ENCODE measurements at places on chromosomes 2 and 18.
A peak's percentile ranks its signal among the peaks of the same experiment; 100 is the strongest.

DNA sequence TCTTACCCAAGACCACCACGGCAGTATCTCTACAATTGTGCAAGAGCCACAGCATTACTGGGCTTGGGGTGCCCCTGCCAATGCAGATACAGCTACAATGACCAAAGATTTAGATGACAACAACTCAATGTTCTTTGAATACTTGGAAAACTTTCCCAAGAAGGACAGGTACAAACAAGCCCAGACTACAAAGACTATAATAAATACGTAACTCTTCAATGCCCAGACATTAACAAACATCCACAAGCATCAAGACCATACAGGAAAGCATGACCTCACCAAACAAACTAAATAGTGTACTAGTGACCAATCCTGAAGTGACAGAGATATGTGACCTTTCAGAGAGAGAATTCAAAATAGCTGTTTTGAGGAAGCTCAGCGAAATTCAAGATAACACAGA lies 62.8 kb downstream of the ICA1L start:
- DNase-seq = no peak

- no peak for DNase-seq
Observed at GRCh38 chr2:128643221-128644065, 324.8 kb upstream of the HS6ST1 start.

DNA sequence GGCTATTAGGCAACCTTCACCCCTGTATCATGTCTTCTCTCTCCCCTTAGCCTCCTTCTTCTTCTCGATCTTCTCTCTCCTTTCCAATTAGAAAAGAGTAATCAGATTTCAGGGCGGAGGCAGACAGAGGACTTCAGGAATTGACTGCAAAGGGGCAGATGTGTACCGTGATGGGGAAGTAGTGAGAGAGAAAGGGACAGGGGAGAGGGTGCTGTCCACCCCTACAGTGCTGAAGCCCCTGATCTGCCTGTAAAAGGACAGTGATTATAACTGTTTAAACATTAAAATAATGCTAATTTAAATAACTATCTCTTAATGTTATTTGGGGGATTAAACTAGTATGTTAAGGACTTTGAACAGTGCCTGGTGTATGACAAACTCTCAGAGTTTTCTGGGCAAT lies 178.5 kb downstream of the ACTR3 start:
- DNase-seq = no peak

DNA sequence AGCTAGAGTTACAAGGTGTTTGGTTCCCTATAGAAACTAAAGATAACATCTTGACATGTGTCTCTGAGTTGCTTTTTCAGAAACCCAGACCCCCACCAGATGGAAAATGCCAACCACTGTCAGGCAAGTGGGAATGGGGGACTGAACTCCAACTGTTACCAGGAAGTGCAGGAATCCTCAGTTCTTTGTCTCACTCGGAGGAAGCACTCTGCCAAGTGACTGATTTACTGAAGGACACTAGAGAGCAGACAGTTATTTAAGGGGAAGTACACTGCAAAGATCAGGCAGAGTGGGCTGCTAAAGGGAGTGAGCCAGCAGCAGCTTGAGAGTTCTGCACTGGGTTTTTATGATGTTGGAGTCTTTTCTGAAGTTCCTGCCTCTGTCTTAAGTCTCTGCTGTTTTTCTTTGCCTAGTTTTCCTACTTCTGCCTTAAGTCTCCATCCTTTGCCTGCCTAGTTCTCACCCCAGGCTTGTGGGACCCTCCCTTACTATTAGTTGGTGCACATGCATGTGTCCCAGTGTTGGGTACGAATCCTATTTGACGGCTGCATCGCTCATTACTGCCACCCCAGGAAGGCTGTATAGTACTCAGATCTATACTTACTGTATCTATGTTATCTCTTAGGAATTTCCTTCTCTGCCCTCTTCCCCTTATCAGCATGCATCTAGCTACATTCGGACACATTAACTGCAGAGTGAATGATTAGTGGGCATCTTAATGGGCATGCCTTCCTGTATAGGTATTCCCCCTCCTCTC lies 97.1 kb downstream of the TEX51 start:
- no peak for DNase-seq

DNA sequence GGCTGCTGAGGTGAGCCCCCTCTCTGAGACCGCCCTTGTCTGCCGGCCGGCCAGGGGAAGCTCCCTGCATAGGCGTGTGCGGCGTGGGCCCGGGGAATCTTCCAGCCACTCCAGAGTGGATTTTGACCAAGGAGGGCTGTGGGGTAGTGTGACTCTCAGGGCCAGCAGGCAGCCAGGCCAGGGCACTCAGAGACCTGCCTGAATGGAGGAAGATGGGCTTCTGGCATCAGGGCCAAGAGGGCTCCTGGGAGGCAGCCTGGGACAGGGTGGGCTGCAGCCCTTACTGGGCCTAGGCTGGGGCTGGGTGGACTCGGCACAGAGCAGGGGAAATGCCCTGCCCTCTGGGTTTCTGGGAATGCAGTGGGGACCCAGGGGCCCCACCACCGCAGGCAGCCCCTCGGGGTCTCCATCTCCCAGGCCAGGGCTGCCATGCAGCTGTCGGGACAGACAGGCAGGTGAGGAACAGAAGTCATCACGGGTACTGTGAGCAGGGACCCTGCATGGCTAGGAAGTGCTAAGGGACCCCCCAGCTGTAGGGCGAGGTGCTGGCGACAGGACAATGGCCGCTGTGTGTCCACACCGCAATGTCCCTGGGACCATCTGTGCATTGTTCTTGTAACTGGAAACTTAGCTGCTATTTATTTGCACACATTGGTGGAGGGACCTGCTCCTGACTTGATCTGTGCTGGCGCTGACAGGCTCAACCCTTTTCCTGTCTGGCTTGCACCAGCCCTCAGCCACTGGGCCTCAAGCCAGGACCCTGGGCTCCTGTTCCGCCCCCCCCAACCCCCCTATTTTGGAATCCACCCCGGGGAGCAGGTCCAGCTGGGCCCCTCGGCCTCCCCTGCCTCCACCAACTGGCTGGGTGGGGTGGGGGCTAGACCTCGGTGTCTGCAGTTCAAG lies 4.1 kb downstream of the PDCD1 start:
- no peak for DNase-seq

DNA sequence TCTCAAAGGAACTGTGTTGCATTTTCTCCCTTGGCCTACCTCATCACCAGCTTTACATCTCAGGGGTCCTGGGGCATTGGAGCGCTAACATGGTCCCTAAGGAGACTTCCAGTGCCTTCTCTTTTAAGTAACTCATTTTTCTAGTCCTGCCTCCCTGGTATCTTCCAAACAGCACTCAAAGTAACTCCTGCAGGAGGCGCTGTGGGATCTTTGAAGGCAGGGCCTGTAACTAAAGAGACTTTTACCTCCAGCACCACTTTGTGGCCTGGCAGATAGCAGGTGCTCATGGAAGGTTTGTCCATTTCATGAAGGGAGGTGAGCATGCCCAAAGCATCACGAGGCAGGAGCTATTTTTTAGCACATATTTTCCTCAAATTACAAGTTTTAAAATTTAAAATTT lies 411.0 kb upstream of the GYPC start:
- DNase-seq = peak; percentile 3

DNA sequence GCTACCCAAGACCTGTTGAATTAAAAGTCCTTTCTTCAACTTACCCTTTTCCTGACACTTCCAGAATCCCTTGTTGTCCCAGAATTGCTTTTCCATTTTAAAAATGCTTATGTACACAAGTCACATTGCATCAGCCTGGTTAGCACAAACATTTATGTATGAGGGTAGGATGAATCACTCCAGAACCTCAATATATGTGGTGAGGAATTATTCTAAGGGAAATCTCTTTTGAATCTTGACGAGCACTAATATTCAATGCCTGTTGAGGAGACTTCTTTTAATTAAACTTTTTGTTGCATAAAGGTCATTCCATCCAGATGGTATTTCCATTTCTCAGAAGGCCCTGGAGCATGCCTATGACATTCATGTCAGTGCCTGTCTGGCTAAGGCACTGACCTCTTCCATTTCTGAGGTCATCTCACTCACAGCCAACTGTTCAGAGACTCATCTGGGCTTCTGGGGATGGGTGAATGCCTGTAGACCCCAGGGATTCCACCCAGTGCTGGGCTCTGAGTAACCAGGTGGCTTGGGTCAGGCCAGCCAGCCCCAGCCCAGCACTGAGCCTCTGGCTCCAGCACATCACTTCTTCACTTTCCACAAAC lies 28.2 kb downstream of the ACMSD start:
- DNase-seq = no peak

DNA sequence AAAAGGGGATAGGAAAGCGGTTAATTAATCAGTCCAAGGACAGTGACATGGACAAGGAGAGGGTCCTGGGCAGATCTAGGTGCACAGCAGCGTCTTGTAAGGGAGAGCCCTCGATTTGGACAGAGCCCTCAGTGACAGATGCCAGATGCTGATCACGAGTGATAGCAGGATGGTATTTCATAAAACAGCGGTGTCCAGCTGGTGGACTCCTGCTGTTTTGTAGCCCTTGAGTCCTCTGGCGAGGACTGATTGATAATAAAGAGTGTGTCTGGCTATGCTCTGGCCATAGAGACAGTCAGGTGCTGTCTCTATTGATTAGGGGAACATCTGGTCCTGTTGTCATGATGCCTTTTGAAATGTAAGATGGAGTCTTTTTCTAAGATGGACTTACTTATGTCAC lies 180.7 kb downstream of the NCK2 start:
- peak; percentile 20 for DNase-seq

DNA sequence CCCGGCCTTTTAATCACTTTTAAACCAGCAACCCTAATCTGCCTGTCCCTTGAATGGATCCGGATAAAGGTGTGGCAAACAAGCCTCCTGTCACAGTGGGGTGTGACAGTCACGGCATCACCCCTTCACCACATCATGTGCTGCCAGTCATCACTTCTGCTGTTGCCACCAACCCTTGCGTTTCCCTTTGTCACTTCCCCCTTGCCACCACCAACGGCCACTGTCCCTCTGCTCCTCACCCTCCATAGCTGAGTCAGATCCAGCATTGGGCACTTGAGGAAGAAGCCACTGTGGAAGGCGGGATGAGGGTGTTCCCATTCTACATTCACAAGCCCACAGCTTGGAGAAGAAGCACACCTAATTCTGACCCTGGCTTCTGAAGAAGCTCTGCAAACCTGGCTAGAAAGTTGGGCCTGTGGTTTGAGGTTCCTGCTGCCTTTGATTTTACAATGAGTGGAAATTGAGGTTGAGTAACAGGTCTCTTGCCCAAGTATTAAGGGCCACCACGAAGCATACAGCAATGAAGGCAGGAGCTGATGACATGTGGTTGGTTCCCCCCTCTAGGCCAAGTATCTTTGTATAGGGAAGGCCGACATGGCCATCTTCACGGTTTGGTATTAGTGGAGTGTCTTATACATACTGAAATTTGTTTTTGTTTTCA lies 22.9 kb upstream of the DARS1 start:
- DNase-seq = no peak

- no peak for DNase-seq
Observed at GRCh38 chr2:126828051-126828450, 70.6 kb upstream of the TEX51 start.

DNA sequence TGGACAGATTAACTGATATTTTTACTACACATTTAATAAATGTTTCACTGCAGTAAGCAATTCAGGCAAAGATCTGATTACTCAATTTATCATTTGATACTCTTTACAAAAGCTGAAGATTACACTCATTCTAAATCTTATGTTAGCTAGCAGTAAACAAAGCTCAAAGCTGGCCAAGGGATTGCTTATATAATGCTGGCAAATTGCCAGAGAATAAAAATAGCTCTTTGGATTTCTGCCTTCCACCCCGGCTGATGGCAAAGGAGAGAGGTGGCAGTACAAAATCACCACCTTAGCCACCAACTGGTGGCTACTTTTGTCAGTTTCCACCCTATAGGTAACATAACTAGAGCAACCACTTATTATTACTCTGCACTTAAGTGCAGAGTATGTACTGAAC lies 320.5 kb downstream of the FSIP2 start:
- DNase-seq = no peak

DNA sequence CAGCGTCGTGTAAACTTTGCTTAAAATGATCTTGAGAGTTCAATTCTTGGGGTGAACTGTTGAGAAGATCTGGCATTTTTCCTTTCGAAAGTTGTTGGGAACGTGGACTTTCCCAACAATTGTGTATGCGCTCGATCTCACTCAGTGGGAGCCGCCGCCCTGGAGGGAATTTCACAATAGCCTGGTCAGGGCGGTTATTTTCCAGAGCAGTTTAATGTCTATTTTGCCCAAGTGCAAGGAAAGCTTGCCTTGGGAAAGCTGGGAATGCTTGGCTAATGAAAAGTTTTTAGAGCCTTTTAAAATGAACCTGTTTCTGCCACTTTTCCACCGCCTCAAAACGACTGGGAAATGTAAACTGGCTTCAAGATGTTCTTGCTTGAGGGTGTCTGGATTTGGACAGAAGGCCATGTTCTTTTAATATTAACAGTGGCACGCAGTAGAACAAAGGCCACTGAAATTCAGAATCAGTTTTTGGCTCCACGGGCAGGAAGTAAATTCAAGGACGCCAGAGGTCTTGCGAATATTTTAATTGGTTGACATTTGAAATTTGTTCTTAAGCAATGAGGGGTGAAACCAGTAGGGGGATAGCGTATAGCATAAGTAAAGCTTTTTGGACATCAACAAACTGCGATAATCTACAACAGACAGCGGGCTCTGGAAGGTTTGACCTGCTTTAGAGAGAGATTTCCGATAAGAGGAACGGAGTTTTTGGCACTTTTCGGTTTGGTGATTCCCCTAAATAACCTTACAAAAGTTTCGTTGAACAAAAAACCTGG lies 1.2 kb downstream of the CFLAR start:
- no peak for DNase-seq

DNA sequence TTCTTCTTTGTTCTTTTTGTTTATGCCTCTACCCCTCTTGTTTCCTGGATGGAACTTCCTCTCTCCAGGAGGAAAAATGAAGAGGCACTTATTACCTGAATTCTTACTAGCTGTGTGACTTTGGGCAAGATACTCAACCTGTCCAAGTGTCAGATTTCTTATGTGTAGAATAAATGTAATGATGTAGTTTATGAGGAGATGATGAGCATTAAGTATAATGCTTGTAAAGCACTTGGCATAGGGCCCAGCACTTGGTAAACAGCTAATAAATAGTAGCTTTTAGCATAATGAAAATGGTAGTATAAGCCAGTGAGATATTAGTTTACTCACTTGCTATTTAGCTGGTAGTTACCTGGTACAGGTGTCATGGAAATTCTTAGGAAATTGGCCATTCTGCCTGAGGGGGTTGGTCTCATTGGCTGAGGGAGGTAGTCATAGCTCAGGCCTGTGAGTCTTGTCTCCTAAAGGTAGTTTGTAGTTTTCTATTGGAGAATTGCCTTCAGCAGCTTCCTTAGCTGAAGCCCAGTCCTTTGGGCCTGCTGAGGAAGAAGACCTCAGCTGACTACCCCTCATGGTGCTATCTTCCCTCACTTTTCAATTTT lies 133.4 kb upstream of the NABP1 start:
- no peak for DNase-seq

DNA sequence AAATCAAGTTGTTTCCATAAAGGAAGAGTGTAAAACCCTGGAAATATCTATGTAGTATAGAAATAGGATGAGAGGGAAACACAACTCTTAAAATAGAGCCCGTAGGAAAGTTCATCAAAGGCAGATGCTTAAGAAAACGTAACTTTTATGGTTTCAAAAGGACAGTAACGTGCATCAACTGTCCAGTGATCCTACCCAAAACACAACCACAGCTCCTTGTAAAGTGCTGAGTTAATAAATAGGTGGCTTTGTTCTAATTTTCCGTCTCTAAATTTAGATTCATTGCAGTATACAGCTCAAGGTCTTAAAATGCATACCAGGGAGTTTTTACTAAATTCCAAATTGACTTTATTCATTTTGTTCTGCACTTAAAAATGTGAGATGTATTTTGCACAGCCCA lies 282.1 kb upstream of the ID2 start:
- no peak for DNase-seq
